Cerebellum (tissue), 4 donors: ENCODE measurements at places on chromosomes 13 and 19.
A peak's percentile ranks its signal among the peaks of the same experiment; 100 is the strongest.

GRCh38 chr13:39062004-39062403, 23.7 kb downstream of the NHLRC3 start:
- no peak for DNase-seq

- DNase-seq, result no peak
These were observed 13.6 kb upstream of the SHC2 start for GRCh38 chr19:474126-475078.

- DNase-seq, result no peak
These were observed 5.7 kb upstream of the ZNF222 start for GRCh38 chr19:44019498-44019897.

DNA sequence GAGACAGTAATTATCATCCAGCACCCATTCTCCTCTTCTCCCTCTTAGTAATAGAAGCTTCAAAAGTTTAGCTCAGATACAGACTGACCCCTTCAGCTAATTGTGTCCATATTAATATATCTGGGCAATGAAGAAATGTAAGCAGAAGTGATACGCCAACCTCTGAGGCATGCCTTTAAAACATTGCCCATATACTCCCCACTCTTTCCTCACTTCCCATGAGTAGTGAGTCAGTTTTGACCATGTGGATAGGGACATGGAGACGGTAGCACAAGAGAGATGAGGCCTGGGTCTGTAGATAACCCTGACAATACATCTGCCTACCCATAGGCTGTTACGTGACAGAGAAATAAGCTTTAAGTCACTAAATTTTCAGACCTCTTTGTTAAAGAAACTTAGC, 147.6 kb downstream of the KCTD12 start:
- no peak for DNase-seq

DNA sequence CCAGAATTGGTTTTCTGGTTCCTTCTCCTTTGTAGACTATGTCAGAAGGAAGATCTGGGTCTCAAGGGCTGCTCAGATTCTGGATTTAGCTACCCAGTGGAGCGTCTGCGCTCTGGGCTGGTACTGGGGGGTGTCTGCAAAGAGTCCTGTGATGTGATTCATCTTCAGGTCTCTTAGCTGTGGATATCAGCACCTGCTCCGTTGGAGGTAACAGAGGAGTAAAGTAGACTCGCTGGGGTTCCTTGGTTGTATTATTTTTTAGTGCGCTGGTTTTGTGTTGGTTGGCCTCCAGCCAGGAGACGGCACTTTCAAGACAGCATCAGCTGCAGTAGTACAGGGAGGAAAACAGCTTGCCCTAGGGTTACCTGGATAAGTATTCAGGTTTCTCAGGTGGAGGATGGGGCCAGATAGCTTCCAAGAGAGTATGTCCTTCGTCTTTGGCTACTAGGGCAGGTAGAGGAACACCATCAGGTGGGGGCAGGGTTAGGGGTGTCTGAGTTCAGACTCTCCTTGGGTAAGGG, 10.4 kb upstream of the KLK15 start:
- no peak for DNase-seq

DNA sequence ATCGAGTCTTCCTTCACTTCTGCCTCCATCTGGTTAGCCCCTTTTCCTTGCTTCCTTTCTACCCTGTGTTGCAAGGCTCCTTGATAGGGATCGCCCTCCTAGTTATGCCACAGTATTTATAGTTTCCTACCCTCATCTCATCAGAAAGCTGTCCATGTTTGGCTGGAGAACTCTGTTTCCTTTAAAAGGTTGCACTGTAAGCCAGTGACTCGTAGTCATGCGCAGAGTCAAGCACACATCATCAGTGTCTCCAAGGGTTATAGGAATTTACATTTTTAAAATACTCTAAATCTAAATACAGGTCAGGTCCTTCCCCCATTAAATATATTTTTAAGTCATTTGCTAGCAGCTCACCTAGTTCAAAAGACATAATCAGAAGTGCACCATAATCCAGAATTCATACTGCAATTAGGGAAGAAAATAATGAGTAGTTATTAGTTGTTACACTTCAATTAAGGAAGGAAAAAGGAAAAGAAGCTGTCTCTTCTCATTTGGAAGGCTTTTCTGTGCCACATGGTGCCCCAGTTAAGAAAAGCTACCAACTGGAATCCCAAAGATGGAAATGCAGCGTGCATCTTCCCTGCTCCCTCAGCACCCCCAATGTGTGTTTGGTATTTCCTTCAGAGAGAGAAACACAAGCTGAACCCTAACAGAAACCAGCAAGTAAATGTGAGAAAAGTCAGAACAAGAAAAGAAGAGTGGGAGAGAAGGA, 81.0 kb downstream of the GPR12 start:
- no peak for DNase-seq

GRCh38 chr19:403221-404027, 5.5 kb downstream of the C2CD4C start:
- DNase-seq, result no peak

DNA sequence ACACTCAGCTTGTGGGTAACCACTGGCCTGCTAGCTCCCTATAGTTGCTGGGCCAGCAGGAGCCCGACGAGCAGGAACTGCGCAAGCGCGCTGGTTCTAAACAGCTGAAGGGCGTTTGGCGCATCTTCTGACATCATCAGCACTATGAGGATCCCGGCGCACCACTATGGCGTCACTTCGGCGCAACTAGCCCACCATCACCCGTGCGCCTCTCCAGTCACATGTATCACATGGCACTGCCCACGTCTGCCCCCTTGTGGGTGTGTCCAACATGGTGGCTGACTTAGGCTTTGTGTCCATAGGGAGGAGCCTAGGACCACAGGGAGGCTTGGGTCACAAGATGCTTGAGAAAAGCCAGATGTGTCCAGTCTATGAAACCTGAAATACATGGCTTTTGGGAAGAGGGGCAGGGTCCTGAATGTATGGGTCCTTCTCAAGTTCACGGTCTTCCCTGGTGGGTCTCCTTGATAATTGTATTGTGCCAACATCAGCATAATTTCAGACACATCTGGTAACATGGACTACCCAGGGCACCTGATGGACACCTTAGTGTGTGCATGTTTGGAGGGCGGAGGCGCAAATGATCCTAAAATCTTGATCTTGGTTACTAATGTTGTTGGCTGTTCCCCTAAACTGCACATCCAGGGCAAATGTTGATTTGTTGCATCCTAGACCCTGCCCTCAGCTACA, 18.0 kb downstream of the KLK4 start:
- DNase-seq, result no peak

GRCh38 chr19:570251-570686, 2.1 kb upstream of the BSG start:
- no peak for DNase-seq

DNA sequence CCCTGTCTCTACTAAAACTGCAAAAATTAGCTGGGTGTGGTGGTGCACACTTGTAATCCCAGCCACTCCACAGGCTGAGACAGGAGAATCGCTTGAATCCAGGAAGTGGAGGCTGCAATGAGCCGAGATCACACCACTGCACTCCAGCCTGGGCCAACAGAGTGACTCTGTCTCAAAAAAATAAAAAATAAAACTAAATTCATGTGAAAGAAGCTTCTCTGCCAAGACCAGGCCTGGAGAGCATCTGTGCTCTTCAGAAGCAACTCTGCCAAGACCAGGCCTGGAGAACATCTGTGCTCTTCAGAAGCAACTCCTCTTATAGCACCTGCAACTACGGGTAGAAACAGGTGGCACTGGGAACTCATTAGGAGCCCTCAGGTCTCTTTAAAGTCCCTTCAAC, 37.7 kb downstream of the CRYL1 start:
- peak; percentile 44 for DNase-seq

GRCh38 chr19:1507192-1507660, 5.6 kb downstream of the ADAMTSL5 start:
- DNase-seq, result no peak
